Activated naive CD4-positive, alpha-beta T cell treated with anti-CD3 and anti-CD28 coated beads, Interleukin-2, amount 50 U/mL, for 16 hours (primary cell): ENCODE measurements at places on chromosomes 1 and 21.

DNA sequence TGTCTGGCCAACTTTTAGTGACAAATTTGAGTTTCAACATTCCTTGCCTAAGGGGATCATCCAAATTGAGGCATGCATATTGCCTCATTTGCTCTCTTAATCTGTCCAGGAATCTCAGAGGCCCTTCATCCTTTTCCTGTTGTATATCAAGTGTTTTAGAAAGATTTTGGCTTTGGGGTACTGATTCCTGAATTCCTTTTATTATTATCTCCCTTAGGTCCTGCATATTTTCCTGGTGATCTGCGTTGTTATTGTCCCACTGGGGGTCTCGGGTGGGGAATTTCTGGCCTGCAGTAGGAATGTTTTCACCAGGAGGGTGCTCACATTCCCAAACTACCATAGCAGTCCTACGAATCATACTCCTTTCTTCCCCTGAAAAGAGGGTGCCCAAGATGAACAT is 4.4 kb upstream of the AADACL3 start:
- no peak for DNase-seq

- no peak for DNase-seq
These were observed 74.3 kb upstream of the COG2 start for GRCh38 chr1:230568008-230568407.

- no peak for DNase-seq
These were observed 88.0 kb upstream of the SLFNL1 start for GRCh38 chr1:41109310-41110197.

- DNase-seq: no peak
These were observed 4.8 kb downstream of the ITLN1 start for GRCh38 chr1:160880216-160880615.

DNA sequence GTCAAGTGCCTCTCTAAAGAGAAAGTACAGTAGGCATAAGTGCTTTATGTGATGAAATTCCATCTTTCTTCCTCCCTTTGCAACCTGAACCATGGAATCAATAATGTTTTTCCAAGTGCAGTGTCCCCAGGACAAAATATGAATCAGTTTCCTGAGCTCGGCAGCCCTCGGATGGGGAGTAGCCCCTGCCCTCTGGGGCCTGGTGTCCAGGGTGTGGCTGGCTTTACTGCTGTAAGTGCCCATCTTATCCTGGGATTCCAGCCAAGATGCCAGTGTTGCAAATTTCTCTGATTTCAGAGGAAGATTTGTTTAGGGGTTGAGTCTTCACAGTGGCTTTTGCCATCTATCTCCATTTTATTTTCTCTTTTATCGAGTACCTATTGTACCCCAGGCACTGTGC is 40.5 kb upstream of the SRP9 start:
- no peak for DNase-seq

DNA sequence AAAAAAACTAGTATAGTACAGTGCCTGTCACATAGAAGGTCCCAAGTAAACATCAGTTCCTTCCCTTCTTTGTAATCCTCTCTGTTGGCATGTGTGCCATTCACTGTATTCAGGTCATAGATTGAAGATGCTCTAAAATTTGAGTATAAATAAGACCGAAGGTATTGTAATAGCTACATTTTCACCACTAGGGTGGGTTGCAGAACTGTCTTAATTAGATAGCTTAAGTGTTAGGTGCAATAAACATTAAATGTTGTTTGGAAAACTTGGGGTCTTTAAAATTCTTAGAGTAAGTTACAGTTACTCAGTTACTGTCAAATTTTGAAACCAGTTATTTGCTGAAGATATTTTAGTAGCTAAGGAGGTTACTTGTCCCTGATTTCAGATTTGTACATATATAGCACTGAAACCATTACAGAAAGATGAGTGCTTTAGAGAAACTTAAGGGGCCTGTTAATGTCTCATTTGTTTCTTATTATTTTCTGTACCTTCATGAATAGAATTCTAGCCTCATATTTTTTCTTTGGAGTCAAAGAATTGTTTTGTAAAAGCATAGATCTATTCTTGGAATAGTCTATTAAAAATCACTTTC is 24.3 kb downstream of the PER3 start:
- DNase-seq: no peak

DNA sequence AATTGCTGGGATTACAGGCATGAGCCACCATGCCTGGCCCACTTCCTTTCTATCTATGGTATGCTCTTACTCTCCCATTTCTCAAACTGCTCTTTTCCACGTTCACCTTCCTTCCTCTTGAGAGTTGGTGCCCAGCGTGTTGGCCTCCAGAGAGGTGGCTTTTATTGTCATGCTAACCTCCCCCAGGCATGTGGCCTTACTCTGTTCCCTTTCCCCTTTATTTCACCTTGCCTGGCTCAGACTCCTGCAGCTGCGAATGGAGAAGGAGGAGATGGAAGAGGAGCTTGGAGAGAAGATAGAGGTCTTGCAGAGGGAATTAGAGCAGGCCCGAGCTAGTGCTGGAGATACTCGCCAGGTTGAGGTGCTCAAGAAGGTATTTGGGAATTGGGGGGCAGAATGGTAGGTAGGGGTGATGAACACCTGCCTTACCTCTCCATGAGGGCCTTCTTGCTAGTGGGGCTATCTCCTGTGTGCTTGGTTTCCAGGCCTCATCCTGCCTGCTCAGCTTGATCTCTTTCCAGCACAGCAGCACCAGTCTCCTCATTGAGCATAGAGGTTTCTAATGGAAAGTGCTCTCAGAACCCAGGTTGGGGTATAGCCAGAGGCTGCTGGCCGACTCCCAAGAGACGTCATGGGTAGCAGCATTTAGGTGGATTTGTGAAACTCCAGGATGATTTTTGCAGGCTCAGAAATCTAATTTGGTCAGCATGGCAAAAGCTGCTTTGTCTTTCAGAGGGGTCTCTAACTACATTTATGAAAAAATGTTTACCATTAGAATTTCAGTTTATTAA is 13.2 kb upstream of the TUFT1 start:
- DNase-seq: no peak

GRCh38 chr1:111483166-111483565 is 9.4 kb downstream of the C1orf162 start:
- no peak for DNase-seq

GRCh38 chr1:38308780-38309179 is 262.2 kb upstream of the POU3F1 start:
- no peak for DNase-seq

DNA sequence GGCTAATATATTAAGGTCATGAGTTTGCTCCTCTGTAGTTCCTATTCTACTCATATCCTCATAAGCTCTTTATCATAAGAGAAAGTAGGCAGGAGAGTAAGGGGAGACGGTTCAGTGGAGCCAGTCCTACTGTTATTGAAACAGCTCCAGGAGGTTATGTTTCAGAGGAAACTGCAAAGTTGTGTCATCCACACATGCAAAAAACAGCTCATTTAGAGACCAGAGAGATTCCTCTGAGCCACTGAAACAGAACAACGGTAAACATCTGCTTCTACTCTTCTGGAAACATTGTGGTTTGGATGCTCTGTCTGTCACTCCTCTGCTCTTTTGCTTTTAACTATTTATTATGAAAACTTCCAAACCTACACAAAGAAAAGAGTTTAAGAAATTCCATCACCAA is 66.3 kb upstream of the PPP2R5A start:
- DNase-seq: no peak

- DNase-seq: no peak
These were observed 57.1 kb upstream of the COX20 start for GRCh38 chr1:244778344-244778743.

GRCh38 chr21:20902511-20902910 is 95.7 kb upstream of the NCAM2 start:
- DNase-seq: no peak

- no peak for DNase-seq
These were observed 1260.8 kb downstream of the BRINP3 start for GRCh38 chr1:189216886-189217285.
